ENCODE measurements at places on chromosomes 2 and 18.

GRCh38 chr2:129781749-129782632, 197.5 kb upstream of the RAB6C start:
- no peak for DNase-seq

- DNase-seq: no peak
Observed at GRCh38 chr2:187546762-187547333, 7.4 kb downstream of the TFPI start.

GRCh38 chr2:15307526-15307925, 253.6 kb downstream of the NBAS start:
- no peak for DNase-seq

GRCh38 chr2:219398721-219399363, 11.1 kb upstream of the DNPEP start:
- DNase-seq: no peak

- no peak for DNase-seq
Observed at GRCh38 chr2:127052057-127052770, 54.7 kb downstream of the BIN1 start.

- DNase-seq: no peak
Observed at GRCh38 chr2:45746888-45747287, 95.4 kb downstream of the PRKCE start.

DNA sequence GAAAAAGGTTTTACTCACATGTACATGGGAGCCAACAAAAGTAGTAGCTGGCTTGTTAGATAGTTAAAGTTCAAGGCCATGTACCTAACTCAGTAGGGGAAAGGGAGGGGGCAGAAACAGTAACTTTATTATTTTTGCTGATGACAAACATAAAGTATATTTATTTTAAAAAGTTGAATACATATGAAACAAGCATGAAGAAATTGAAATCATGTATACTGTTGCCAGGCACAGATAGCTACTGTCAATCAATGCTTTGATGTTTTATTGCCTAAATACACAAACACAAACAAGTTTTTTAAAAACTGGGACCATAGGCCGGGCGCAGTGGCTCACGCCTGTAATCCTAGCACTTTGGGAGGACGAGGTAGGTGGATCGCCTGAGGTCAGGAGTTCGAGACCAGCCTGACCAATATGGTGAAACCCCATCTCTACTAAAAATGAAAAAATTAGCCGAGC, 7.6 kb upstream of the PSD4 start:
- DNase-seq: no peak

- no peak for DNase-seq
Observed at GRCh38 chr2:10103179-10103578, 19.4 kb upstream of the RRM2 start.

- no peak for DNase-seq
Observed at GRCh38 chr2:22282916-22283315, 1102.1 kb upstream of the KLHL29 start.

- DNase-seq: no peak
Observed at GRCh38 chr2:239671471-239671870, 270.7 kb upstream of the HDAC4 start.
